ENCODE measurements at places on chromosomes 5 and 9.

DNA sequence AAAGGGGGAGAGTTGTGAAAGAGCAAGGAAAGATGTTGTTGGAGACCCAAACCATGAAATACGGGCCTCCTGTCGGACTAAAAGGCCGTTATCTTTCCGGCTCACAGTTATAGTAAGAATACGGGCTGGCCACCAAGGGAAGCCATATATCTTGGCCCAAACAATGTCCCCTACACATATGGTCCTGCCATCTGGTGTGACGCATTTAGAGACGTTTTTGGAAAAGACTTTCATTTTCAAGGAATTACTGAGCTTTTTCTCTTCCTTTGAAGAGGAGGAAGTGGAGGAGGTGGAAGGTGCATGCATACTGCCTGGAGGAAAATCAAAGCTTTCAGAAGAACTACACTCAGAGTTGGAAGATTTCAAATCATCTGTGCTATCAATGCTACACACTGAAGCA is 26.7 kb downstream of the PWWP2A start:
- DNase-seq: no peak

GRCh38 chr9:133331221-133331620 is 4.8 kb downstream of the SURF6 start:
- DNase-seq: no peak

DNA sequence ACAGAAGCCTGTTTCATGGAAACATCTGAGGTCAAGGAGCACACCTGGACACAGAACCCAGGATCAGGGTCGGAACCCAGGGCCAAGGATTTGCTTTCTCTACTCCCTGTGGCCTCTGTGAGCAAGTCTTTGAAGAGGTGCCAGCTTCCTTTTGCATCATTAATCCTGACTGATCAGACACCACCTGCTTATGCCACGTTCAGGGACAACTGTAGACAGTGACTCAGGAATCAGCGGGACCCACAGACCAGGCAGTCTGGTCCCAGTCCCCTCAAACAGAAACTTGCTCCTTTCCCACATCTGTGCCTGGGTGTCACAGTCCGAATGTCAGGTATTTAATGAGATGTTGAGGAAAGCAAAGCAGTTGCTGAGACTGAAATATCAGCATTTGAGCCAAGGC is 154.8 kb downstream of the SGCD start:
- DNase-seq: no peak

GRCh38 chr9:137084526-137084925 is 2.3 kb upstream of the MAN1B1 start:
- no peak for DNase-seq

GRCh38 chr5:65157906-65158603 is 323.7 kb downstream of the ADAMTS6 start:
- no peak for DNase-seq

GRCh38 chr5:65070026-65070425 is 301.3 kb downstream of the CWC27 start:
- no peak for DNase-seq

GRCh38 chr9:221989-222776 is 7.5 kb downstream of the DOCK8 start:
- no peak for DNase-seq

GRCh38 chr5:179974246-179974945 is 66.7 kb upstream of the TBC1D9B start:
- peak; percentile 83 for DNase-seq

DNA sequence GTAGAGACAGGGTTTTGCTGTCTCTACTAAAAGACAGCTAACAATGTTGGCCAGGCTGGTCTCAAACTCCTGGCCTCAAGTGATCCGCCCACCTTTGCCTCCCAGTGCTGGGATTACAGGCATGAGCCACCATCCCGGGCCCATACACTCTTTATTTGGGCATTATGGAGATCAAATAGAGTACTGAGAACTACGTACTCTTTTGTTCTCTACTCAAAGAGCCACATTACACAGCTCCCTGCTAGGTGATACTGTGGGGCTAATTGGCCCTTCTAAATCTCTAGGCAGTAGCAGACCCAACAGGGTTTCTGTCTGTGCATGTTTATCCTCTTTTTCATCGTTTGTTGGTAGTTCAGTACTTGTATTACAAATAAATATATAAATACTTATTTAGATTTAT is 16.1 kb downstream of the CKMT2 start:
- peak; percentile 39 for DNase-seq

GRCh38 chr5:95836544-95836943 is 14.0 kb upstream of the GLRX start:
- DNase-seq: no peak

- DNase-seq: no peak
Measured at GRCh38 chr5:33582417-33582816, 141.7 kb downstream of the TARS1 start.

GRCh38 chr9:88503081-88503844 is 31.7 kb upstream of the NXNL2 start:
- DNase-seq: no peak

GRCh38 chr5:9712911-9713310 is 82.8 kb upstream of the TAS2R1 start:
- DNase-seq: no peak

GRCh38 chr5:80251636-80252035 is 4.2 kb downstream of the SERINC5 start:
- no peak for DNase-seq

GRCh38 chr9:89911721-89912604 is 307.2 kb downstream of the GADD45G start:
- DNase-seq: no peak

DNA sequence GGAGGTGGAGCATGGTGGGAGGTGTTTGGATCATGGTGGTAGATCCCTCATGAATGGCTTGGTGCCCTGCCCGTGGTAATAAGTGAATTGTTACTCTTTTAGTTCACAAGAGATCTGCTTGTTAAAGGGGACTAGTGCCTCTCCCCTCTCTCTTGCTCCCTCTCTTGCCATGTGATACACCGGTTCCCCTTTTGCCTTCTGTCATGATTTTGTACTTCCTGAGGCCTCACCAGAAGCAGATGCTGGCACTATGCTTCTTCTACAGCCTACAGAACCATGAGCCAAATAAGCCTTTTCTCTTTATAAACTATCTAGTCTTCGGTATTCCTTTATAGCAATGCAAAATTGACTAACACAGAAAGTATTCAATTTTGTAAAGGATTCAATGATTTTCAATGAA is 817.1 kb downstream of the TLR4 start:
- DNase-seq: no peak

DNA sequence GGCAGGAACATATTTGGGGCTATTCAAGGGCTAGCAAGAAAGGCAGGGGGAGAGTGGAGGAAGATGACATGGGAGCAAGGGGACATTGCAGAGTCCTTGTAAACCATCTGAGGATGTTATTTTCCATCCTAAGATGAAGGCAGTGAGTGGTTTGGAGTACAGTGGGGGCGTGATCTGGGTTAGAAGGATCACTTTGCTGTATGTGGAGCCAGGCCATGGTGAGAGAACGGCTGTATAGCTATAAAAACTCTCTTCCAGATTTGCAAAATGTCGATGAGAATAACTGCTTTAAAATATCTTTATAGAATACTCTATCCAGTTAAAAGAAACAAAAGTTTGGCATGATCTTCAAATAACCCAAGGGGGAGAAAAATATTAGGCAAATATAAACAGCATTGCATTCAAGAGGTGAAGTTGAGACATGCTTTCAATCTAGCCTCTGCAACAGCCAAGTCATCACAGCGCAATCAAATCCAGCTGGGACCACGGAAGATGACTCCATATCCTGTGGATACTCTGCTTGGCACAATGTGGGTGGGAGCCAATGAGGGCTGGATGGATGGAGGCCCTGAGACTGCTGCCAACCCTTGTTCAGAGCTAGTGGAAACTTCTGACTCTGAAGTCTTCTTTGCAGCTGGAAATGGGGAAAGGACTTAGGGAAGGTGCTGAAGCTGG is 111.5 kb upstream of the BASP1 start:
- DNase-seq: no peak

DNA sequence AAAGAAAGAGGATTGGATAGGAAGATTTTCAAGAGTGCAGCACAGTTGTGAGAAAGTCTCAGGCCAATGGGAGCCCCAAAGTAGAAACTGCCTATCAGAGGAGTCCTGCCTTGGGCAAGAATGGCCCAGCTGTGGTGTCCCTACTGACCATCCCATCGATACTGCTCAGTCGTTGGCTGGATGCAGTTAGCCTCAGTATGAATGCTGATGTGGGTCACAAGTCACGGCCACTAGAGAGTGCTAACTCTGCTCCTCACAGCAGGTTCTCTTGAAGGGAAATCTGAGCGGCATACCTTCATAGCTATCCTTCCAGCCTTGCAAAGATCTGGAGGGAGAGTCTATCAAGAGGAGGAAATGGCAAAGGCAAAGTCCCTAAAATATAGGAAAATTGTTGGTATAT is 11.6 kb upstream of the CETN3 start:
- DNase-seq: no peak

DNA sequence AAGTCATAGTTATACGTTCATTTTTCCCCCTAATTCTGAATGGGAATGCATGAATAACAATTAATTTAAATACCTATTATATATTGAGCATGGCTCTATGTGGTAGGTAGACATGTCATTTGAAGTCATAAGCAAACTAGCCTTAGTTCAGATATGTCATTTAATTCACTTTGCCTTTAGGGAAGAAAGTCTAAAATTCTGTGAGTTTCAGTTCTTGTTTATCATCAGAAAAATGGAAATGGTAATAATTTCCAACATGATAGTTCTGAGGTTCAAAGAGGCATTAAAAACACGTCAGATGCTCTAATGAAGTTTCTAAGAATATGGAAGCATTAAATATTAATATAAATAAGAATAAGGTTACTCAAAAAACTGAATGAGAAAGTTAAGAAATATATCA is 13.1 kb upstream of the ANXA1 start:
- DNase-seq: no peak

- no peak for DNase-seq
Measured at GRCh38 chr9:123772967-123773366, 157.0 kb downstream of the DENND1A start.

DNA sequence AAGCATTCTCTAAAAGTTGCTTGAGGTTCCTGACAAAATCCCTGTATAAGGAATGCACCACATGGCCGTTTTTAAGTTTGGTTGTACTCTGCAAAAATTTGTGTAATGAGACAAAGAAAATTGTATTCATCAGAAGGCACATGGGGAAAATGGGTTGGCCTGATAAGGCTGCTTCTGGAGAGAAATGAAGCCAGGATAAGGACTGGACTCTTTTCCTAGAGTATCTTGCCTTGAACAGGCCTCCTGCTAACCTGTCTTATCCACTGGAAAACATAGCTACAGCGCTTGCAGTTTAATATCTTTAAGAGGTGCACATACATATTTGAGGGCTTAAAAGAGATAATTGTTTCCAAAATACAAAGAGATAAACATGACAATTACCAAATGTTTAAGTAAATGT is 41.4 kb upstream of the IFNK start:
- no peak for DNase-seq

DNA sequence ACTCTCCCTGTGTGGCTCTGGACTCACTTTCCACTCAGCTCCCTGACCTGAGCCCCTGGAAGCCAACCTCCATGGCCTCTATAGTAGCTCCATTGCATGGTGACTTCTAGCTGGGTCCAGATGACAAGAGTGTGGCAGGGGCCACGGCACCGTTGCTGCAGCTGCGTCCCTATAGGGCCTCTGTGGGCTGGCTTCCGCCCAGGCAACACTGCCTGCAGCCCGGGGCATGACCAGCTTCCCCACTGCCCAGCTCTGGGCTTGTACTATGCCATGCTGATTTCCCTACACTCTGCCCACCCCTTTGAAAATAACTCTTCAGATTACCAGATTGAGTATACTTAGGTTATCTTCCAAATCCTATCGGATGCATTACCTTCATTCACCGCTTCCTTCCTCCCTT is 73.8 kb upstream of the NEURL1B start:
- no peak for DNase-seq

DNA sequence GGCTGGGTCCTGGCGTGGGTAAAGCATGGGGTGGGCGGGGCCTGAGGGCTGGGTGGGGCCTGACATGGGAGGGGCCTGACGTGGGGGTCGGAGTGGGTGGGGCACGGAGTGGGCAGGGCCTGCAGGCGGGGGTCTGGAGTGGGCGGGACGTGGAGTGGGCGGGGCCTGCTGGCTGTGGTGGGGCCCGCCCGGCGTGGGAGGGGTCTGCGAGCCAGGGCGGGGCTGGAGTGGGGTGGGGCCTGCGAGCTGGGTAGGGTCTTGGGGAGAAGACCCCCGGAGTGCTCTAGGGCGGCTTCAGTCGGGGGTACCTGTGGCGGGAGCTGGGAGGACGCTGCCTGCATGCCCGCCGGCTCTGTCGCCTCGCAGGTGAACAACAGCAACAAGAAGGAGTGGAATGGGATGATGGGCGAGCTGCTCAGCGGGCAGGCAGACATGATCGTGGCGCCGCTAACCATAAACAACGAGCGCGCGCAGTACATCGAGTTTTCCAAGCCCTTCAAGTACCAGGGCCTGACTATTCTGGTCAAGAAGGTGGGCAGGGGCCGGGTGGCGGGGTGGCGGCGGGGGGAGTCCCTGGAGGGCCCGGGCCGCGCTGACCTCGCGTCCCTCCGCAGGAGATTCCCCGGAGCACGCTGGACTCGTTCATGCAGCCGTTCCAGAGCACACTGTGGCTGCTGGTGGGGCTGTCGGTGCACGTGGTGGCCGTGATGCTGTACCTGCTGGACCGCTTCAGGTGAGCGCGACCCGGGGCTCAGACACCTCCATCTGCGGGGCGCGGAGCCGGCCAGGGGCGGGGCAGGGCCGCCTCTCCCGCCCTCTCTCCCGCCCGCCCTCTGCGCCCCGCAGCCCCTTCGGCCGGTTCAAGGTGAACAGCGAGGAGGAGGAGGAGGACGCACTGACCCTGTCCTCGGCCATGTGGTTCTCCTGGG is 8.0 kb downstream of the LRRC26 start:
- no peak for DNase-seq

DNA sequence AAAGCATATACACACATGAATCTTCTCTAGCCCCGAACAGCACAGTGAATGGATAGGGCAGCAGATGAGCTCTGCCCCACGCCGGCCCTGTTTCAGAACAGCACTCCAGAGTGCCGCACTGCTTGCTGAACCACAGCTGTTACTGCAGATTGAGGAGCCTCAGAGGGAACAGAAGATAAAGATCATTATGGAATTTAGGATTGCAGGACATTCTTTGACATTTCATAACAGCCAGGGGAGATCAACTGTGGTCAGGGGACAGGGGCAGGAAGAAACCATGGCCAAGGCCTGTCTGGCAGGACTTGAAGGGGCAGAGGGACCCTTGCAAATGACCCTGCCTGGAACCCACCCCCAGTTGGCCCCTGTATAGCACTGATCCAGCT is 20.6 kb downstream of the IRF1 start:
- DNase-seq: no peak

GRCh38 chr5:175464074-175464941 is 14.1 kb upstream of the SFXN1 start:
- peak; percentile 92 for DNase-seq

GRCh38 chr9:22307013-22307711 is 139.5 kb upstream of the DMRTA1 start:
- DNase-seq: peak; percentile 1

- no peak for DNase-seq
Measured at GRCh38 chr5:72451741-72452505, 55.3 kb downstream of the ZNF366 start.

- no peak for DNase-seq
Measured at GRCh38 chr5:172854451-172854871, 20.4 kb downstream of the ERGIC1 start.

GRCh38 chr5:175096469-175097165 is 347.4 kb downstream of the DRD1 start:
- no peak for DNase-seq

GRCh38 chr9:107971241-107971640 is 481.7 kb upstream of the KLF4 start:
- no peak for DNase-seq

Measured in NCI-H2029 treated with DMSO at 0.1 percent for 48 hours (cell line).